ENCODE measurements at places on chromosomes 6 and 20.

DNA sequence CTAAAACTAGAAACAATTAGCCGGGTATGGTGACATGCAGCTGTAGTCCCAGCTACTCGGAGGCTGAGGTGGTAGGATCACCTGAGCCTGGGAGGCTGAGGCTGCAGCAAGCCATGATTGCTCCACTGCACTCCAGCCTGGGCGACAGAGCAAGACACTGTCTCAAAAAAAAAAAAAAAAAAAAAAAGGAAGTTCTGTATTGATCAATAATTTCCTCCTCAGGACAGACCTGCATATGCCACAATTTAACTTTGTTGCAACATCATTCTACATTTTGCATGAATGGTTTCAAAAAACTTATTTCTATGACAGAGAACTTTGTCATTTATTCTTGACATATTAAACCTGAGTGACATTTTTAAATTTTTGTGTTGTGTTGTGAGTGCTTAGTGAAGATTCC is 5.5 kb downstream of the DNAJC5 start:
- no peak for DNase-seq

DNA sequence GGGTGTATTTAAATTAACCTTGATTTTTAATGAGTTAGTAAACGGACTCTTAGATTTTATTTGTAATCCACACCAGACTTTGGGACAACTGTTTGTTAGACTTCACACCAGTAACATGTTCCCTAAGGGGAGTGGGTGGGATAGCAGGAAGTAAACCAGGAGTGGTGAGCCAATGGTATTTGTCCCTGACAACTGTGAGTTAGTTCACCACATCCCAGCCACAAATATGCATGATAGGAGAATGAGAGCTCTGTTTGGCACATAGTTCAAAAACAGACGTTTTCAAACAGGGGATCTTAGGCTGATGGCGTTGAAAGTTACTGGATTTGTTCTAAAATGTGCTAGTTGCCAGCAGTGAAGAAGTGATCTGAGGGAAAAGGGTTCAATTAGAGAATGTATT is 18.7 kb upstream of the COL10A1 start:
- peak; percentile 83 for DNase-seq

GRCh38 chr6:147586044-147586443 is 77.6 kb downstream of the SAMD5 start:
- DNase-seq = no peak

DNA sequence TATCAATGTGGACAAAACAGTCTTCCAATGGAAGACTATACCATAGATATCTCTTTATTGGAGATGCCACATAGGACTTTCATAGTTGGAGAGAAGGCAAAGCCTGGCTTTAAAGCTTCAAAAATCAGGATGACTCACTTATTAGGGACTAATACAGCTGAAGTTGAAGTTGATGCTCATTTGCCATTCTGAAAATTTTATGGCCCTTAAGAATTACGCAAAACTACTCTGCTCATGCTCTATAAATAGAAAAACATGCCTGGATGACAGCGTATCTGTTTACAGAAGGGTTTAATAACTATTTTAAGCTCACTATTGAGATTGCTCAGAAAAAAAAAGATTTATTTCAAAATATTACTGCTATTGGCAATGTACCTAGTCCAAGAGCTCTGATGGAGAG is 155.5 kb upstream of the DST start:
- peak; percentile 22 for DNase-seq

DNA sequence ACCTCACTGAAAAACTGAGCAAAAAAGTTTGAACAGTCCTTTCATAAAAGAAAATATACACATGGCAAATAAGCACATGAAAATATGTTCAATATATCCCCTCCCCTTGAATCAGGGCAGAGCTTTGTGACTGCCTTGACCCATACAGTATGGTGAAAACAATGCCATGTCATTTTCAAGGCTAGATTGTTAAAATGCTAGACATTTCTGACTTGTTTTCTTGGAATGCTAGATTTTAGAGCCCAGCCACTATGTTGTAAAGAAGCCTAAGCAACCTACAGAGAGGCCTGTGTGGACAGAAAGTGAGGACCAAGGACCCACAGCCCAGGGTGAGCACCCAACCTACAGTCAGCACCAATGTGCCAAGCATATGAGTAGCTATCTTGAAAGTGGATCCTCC is 17.1 kb upstream of the ASF1A start:
- DNase-seq = no peak

- DNase-seq = no peak
Observed at GRCh38 chr6:111724039-111724438, 118.4 kb upstream of the TRAF3IP2 start.
